ENCODE measurements at places on chromosomes 7 and 10. TPM values are rescaled to one million over a fixed set of nuclear protein-coding genes. Genes with fewer than 3 reads are reported as not detected.

The GPR26 gene
- total RNA-seq = not detected

The HYAL4 gene
- total RNA-seq = 2.2 TPM

The TUBB8 gene
- total RNA-seq = not detected

The CHPF2 gene
- 56.3 TPM for total RNA-seq

The LIPM gene
- total RNA-seq = not detected
